ELF-1 (cell line): ENCODE measurements at places on chromosomes 3 and 15.
A peak's percentile ranks its signal among the peaks of the same experiment; 100 is the strongest.

DNA sequence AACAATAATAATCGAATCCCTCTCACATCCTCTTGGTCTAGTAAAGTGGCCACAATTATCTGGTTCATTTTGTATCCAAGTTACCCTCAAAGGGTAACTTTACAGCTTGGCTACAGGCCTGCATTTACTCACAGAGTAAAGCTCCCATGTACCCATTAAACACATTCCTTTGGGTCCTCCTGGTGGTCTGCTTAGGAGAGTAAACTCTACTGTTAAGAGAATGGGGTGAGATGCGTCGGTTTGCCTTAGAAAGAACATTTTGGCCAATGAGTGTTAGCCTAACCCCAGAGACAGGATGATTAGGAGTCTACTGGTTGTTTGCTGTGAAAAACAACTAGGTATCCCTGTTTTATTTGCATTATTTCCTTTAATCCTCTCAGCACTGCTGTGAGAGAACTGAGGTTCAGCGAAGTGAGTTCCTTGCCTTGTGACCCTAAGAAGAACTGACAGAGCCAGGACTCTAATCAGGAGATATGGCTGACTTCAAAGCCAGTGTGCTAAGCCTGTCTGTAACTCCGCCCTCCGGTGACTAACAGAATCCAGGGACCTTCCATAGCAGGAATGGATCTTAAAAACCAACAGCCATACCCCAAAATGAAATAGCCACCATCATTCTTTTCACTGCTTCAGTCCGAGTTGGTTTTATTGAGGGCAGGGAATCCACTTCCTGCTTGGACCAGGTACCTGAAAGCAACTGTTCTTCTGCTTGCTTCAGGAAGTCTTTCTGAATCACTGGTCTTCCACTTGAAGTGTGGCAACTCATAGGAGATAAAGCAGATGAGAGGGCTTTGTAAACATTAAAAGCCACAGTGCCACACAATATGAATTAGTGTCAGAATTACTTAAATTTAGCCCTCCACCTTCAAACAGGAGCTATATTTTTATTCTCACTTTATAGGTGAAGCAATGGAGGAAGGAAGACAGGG is 317.3 kb upstream of the WNT5A start:
- DNase-seq = peak; percentile 47

DNA sequence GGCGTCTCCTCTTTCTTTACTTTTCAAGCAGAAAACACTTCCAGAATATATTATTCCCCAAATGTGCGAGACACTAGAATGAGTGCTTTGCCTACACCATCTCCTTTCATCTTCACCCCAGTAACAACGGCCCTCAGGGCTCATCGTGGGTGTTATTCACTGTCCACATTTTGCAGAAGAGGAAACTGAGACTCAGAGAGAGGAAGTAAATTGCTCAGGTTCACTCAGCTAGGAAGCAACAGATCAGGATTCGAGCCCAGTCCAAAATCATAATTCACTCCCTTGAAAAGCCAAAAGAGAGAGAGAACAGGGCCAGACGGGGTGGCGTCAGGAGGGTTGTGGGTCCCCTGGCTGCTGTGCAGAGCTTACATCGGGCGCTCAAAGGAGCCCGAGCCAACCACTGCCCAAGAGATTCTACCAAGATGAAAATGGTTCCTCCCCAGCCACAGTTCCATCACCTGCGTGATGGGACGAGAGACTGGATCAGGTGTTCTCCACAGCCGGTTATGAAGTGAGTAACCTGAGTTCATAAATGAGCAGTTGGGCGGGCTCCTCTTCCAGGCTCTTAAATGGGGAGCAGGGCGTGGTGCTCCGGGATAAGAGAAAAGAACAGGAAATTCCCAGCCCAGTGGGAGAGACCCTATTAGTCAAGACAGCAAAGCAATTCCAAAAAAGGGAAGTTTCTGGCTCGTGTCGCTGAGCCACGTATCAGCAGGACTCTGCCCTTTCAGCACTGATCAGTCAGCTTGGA is 48.6 kb upstream of the FLNB start:
- DNase-seq = no peak

- no peak for DNase-seq
Measured at GRCh38 chr3:46613313-46614005, 1.1 kb downstream of the FAM240A start.

DNA sequence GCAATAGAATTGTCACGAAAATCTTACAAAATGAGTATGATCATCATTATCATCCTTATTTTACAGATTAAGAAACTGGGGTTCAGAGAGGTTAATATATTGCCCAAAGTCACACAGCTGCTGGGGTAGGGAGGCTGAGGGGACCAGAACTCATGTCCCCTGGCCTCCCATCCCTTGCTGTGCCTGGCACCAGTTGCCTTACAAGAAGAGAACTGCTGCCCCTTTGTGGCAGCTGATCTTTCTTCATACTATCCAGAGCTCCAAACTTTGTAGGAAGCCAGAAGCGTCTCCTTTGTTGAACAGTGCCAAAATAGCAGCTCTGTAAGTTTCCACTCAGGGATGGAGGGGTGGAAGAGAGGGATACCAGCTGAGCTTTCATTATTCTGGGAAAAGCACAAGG is 236.8 kb upstream of the TBC1D5 start:
- DNase-seq = peak; percentile 8

GRCh38 chr3:34107669-34108068 is 309.2 kb downstream of the PDCD6IP start:
- DNase-seq = no peak

DNA sequence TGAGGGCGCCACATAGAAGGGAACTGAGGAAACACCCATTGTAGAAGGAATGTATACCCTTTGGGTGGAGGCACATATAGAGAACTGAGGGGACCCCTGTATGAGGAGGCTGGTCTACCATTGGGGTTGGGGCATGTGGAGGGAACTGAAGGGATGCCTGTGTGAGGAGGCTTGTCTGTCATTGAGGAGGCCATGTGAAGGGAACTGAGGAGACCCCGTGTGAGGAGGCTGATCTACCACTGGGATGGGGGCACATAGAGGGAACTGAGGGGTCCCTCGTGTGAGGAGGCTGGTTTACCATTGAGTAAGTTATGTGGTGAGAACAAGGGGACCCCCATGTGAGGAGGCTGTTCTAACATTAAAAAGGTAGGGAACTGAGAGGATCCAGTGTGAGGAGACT is 156.1 kb downstream of the FBLN2 start:
- no peak for DNase-seq

DNA sequence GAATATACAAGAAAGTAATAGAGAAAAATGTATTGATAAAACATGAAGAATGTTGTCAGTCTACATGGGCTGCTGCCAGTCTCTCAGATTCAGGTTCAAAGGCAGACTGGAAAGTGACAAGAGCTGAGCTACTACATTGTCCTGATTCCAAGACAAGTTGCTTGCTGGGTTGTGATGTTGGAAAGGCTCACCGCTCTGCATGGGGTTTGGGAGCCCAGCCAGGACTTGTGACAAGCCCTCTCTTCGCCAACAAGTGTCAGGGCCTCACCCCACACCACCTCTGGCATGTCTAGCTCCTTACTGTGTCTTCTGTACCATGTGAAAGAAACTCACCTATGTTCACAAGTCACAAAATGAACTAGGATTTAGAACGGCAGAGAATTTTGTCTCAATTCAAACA is 43.0 kb upstream of the SH3GL3 start:
- no peak for DNase-seq

DNA sequence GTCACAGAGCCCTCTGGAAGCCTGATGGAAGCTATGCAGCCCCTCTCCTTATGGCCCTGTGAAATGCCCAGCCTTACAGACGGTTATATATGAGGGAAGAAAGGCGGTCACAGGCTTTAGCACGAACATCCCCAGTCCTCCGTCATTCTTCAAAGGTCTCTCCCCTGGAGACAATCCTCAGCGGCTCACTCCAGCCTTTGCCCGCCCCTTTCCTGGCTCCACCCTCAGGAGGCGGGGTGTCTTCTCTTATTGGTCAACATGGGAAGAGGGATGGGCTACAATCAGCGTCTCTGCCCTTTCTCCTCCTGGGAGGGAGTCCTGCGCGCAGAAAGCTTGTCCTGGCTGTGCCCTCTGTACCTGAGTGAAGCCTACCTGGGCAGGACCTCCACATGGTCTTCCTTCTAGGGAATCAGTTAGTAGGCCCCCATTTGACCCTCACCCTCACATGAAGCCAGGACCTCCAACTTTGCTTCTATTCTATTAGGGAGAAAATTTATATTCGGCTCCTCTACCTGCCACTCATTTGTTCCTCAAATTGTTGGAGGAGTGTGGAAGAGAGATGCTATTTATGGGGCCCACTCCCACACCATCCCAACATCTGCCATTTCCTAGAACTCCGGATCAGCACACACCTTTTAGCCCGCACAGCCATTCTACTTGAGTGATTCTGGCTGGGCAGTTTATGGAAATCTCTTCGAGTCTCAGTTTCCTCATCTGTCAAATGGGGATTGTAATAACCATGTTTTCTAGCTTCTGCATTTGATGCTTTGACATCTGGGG is 112.9 kb upstream of the SLC6A11 start:
- peak; percentile 77 for DNase-seq

- no peak for DNase-seq
Measured at GRCh38 chr15:93378558-93378957, 289.5 kb upstream of the RGMA start.

DNA sequence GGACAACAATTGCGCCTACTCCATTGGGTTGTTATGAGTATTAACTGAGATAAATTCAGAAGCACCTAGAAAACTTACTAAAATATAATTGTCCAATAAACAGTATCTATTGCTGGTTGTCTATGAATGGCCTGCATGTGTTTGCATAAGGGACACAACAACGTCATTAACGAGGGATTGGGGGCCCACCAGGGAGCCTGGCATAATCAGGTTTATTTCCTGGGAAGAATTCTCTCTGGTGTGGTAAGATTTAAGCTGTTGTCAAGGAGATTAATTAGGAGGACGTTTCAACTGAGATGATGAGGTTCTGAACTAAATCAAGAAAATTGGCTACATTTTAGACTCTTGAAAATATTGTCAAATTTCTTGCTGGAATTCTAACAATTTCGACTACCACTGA is 176.1 kb upstream of the CDIN1 start:
- no peak for DNase-seq

- DNase-seq = no peak
Measured at GRCh38 chr15:98653686-98654085, 5.3 kb downstream of the IGF1R start.

DNA sequence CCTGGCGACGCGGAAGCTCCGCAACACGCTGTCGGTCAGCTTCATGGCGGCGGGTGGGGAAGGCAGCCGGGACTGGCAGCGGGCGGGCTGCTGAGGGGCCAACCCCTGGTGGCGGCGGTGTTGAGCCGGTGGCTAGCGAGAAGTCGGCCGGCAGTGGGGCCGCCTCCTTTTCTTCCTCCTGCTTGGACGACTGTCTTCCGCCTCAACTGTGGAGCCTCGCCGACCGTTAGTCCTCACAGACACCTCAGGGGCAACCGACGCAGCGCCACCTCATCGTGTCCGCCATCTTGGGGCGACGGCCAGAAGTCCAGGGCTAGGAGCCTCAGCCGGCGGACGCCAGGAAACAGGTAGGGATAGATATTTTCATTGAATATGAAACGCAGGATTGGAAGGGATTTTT is 875.1 kb downstream of the NSUN3 start:
- DNase-seq = no peak

GRCh38 chr3:8298021-8298954 is 203.3 kb upstream of the LMCD1 start:
- no peak for DNase-seq

GRCh38 chr3:61637088-61638051 is 76.0 kb downstream of the PTPRG start:
- DNase-seq = peak; percentile 26

DNA sequence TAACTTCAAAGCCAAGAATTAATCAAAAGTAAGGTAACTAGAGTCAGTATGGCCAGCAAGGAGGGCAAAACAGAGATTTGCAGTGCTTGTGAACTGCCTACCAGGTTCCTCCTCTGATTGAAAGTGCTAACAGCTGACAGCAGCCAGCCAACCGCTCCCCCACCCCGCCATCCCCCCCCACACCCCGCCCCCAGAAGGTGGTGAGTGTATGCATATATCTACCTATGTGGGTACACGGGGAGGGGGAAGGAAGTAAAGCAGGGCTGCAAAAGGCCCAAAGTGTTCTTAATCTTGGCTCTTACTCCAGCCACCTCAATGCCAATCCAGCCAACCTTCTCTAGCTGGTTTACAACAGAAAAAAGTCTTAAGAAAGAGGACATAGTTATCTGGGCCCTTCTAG is 50.7 kb downstream of the RAF1 start:
- DNase-seq = no peak

GRCh38 chr3:46368569-46368968 is 2.2 kb upstream of the CCR5 start:
- peak; percentile 70 for DNase-seq

DNA sequence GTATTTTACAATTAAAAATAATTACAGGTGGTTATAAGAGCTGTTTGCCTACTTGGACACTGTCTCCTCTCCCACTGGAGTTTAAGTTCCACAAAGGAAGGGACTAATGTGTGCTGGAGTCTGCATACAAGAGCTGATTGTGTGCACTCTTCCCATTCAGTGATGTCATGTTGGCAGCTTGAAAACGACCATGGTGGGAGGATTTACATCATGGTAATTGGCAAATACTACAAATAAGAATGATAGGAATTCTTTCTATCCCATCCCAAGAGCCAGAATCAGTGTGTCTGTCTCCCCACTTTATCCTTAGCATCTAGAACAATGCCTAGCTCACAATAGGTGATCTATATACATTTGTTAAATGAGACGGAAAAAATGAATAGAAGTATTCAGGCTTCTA is 14.1 kb downstream of the ITGA11 start:
- no peak for DNase-seq

DNA sequence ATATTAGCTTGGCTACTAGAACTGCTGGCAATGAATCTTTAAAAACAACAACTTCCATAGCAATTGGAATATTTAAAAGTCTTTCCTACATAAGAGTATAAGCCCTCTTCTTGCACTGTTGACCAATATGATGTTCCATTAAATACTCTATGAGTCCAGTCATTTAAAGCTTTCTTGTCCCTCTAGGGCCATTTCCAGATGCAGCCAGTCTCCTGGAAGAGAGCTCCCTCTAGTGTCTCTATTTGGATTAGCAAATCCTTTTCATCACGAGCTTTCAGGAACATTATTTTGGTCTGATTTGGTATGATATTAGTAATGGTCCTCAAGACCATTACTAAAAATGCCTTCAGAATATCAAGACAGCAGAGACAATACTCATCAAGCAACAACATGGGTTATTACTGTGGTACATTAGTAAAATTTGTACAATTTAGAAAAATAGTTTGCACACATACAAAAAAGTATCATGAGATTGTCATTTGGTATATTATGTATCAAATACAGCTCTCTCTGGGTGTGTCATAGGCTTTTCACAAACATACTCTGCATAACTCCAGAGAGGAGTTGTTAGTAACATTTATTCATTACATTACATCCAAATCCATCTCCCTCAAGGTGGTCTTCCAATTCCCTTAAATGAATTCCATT is 101.3 kb downstream of the DPH6 start:
- peak; percentile 14 for DNase-seq

- no peak for DNase-seq
Measured at GRCh38 chr3:141151439-141151838, 80.2 kb upstream of the PXYLP1 start.

GRCh38 chr3:38335263-38335662 is 11.3 kb upstream of the XYLB start:
- DNase-seq = no peak

DNA sequence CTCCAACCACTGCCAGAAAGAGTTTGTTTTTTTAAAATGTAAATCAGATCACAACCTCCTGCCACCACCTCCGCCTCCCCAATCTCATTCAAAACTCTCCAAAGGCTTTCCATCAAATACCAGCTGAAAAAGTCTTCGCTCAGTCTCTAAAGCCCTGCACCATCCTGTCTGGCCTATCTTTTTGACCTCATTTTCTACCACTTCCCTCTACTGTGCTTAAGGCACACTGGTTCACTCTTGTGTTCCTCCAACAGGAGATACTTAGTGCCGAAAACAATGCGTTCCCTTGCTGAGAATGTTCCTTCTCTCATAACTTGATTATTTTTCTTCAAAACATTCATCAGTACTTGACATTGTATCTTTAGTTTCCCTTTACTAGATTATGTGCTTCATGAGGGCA is 3.5 kb downstream of the BTBD1 start:
- no peak for DNase-seq
